A549 treated with dexamethasone at 1 μM for 4 hours (cell line): ENCODE measurements at places on chromosomes 13 and 19. TPM values are rescaled to one million over a fixed set of nuclear protein-coding genes. Genes with fewer than 3 reads are reported as not detected.

Gene ZNF583
- total RNA-seq: 1.6 to 2.4 TPM (median 2.3 TPM) in 5 replicates

Gene URAD
- total RNA-seq: not detected in 5 replicates

Gene FCGBP
- total RNA-seq: 0.21 to 1.2 TPM (median 0.82 TPM) in 5 replicates

Gene MIA
- 0.30 to 0.33 TPM in 2 of 5 replicates, not detected in the others for total RNA-seq

Gene TDRD12
- total RNA-seq: 0.09 to 0.59 TPM (median 0.16 TPM) in 5 replicates

Gene LHB
- 0.19 TPM in 1 of 5 replicates, not detected in the others for total RNA-seq

Gene KLK5
- total RNA-seq: 0.15 TPM in 1 of 5 replicates, not detected in the others

Gene ZNF708
- total RNA-seq: 0.79 to 1.4 TPM (median 0.90 TPM) in 5 replicates

Gene SYNE4
- 0.15 to 0.36 TPM (median 0.28 TPM) in 5 replicates for total RNA-seq

Gene C19orf85
- total RNA-seq: 0.10 TPM in 1 of 5 replicates, not detected in the others

Gene MAP4K1
- total RNA-seq: 0.61 to 1.3 TPM (median 0.87 TPM) in 5 replicates

Gene GNG8
- not detected in 5 replicates for total RNA-seq

Gene ZNF799
- total RNA-seq: 1.3 to 1.6 TPM (median 1.3 TPM) in 5 replicates

Gene ECSIT
- 25.7 to 33.5 TPM (median 29.7 TPM) in 5 replicates for total RNA-seq

Gene UNC13A
- total RNA-seq: 1.1 to 1.6 TPM (median 1.2 TPM) in 5 replicates

Gene CXCL17
- total RNA-seq: 0.08 to 0.20 TPM (median 0.17 TPM) in 4 of 5 replicates, not detected in the other

Gene CDX2
- 0.47 to 1.1 TPM (median 0.64 TPM) in 5 replicates for total RNA-seq

Gene FXYD1
- total RNA-seq: 0.22 to 0.33 TPM in 2 of 5 replicates, not detected in the others

Gene SULT2A1
- total RNA-seq: 0.03 to 0.04 TPM in 2 of 5 replicates, not detected in the others

Gene TNFRSF19
- total RNA-seq: 2.6 to 4.0 TPM (median 3.9 TPM) in 5 replicates

Gene RFXAP
- total RNA-seq: 0.58 to 1.0 TPM (median 0.77 TPM) in 5 replicates

Gene RASGRP4
- total RNA-seq: 0.11 to 0.26 TPM (median 0.19 TPM) in 5 replicates

Gene HSD17B14
- total RNA-seq: 12.1 to 15.5 TPM (median 13.1 TPM) in 5 replicates

Gene FPR1
- total RNA-seq: 0.08 to 0.28 TPM (median 0.15 TPM) in 5 replicates
